Stimulated activated CD4-positive, alpha-beta T cell treated with anti-CD3 and anti-CD28 coated beads, Interleukin-4, amount 100 ng/mL, for 1 hour (primary cell): ENCODE measurements at places on chromosomes 4 and X.

DNA sequence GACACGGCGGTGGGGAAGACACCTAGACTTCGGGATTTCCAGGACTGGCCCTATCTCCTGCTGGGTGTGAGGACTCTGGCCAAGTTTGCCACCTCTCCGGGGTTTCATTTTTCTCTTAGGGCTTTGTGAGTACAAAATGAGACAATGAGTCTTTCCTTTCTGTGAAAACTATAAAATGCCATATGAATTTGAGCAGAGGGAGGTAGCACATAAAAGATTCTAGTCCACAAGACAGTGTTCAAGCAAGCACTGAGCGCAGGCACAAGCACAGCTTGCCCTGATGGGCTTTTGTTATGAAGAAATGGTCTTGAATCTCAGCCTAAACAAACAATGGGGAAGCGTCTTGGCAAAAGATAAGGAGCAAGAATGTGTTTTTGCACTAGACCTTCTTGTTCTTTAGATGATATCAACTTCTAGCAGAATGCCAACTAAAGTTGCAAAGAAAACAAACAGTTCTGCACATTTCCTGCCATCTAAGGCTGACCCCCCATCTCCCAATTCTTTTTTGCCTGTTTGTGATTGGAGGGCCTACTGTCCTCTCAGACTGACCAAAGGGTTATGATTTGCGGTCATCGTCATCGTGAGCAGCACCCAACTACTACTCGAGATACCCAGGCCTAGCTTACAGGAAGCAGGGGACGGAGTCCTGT lies 73.0 kb upstream of the ZNF518B start:
- no peak for DNase-seq

DNA sequence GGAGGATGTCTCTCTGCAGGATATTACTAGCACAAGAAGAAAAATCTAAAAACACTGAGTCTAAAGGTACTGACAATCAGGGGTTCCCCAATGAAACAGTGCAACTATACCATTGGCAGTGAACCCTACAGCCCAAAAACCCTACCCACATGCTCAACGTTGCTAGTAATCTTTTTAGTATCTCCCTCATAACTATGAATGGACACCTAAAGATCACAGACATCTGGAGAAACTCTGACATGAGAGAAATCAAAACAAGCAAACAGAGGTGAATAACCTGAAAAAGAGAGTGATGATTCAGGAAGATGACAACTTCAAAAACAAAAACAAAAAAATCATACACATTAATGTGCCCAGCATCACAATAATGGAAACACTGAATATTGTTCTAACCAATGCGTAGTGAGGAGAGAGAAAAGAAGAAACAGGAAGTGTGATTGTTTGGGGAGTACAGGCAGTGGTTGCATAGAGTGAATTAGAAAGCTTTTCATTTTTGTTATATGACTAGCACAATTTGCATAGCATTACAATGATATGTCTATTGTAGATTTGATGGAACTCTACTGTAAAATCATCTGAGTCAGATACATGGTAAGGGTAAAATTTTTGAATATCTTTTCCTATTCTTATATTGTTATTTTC lies 78.9 kb upstream of the FMR1 start:
- DNase-seq: no peak

DNA sequence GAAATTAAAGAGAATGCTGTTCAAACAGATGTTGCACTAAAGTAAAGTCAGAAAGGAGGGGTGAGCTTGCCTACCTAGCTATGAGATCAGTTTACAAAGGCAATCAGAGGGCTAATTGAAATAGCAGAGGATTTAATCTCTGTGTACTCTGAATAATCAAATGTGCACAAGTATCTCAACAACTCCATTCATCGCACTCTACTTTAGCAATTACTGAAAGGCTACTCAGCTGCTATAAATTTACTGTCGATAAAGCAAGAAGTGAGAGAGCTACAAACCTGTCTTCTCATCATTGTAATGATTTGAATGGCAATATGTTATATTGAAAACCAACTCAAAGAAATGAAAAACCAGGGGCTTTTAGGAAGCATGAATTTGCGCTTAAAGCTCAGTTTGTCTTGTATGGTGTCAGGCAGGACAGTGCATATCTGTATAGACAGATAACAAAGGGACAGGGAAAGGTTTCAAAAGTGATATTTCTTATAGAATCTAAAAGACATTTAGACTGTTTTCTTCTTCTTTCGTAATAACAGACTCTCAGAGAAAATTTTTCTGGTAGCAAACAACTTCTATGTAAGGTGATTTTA lies 34.8 kb downstream of the GC start:
- no peak for DNase-seq

- DNase-seq: no peak
These were observed 99.6 kb downstream of the CFAP47 start for GRCh38 chrX:36019125-36019524.

GRCh38 chr4:113996599-113997177 lies 17.2 kb upstream of the ARSJ start:
- DNase-seq: no peak

DNA sequence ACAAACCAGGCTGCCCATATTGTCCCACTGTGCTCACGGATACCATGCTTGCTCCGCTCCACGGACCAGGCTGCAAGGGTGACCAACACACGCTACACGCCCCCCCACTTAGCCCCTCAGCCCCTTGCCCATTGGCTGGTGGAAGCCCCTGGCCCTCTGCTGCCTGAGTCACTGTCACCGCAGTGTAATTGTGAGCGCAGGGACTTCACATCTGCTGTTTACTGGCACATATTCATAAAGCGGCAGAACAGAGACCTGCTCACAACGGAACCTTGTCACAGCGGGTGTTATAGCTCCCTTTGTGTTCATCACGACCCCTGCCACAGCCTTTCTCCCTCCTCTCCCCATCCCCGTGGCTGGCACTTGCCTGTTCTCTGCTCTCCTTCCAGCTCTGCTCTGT lies 83.7 kb downstream of the PSAPL1 start:
- no peak for DNase-seq
